ENCODE measurements at places on chromosomes 2 and 18. TPM values are rescaled to one million over a fixed set of nuclear protein-coding genes. Genes with fewer than 3 reads are reported as not detected.

The CPO gene
- total RNA-seq, result not detected

The OTOS gene
- total RNA-seq, result not detected

GRCh38 chr2:12603781-12604295 is 112.9 kb upstream of the TRIB2 start:
- DNase-seq, result peak; percentile 13

GRCh38 chr2:189411860-189412259 is 29.4 kb upstream of the WDR75 start:
- no peak for DNase-seq

DNA sequence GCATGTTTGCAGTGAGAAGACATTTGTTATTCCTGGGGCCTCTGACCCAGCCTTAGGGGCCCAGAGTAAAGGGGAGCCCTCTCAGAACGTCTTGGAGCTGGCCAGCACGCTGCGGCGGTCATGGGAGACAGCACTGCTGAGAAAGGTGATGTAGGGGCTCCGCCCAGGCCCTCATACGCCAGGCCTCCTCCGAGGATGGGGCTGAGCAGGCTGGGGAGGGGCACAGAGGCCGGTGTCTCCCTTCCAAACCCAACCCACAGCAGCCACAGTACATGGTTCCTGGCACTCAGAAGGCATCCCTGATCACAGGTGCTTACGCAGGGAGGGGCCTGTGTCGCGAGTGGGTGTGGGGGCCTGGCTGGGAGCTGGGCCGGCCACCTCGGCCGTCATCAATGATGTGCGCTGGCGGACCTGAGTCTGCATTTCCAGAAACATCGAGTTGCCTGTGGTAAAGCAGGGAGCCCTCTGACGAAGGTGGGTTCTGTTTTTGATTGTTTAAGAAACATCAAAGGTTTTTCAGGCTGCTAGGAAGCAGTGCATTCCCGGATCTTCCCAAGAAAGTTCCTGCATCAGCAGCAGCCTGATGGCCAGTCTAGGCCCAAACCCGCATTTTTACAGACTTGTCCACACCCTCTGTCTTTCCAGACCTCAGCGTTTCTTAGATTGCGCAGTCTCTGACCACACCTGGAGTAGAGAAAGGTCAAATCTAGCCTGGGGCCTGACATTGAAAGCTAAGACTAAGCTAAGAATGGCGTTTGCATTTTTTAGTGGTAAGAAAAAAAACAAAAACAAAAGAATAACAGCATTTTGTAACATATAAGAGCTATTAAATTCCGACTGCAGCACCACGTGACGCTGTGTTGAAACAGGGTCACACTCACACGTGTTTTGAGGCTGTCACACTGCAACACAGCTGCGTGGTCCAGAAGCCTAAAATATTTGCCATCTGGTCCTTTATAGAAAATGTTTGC is 51.2 kb upstream of the PXDN start:
- DNase-seq, result no peak

The VAMP8 gene
- total RNA-seq, result 13.7 TPM

- no peak for DNase-seq
Observed at GRCh38 chr2:181163139-181163538, 182.7 kb downstream of the UBE2E3 start.

- peak; percentile 87 for DNase-seq
Observed at GRCh38 chr2:218398437-218399390, 954 bp upstream of the CTDSP1 start.

GRCh38 chr2:45761635-45762034 is 110.2 kb downstream of the PRKCE start:
- no peak for DNase-seq

DNA sequence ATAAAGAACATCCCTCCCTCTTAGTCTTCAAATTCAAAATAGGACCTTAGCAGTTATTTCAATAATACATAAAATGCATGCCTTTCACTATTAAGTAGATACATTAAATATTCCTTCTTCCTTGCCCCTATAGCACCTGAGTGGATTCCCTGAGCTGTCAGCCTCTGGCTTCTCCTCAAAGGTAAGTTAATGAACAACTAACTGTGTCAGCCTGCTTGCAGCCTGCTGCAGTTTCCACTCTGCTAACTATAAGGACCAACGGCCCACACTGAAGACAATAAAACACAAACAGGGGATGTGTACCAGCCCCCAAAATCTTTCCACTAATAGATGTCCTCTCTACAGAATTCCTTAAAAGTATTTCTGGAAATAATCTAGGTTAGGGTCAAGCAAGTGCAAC is 5.0 kb downstream of the KCTD1 start:
- DNase-seq, result no peak

DNA sequence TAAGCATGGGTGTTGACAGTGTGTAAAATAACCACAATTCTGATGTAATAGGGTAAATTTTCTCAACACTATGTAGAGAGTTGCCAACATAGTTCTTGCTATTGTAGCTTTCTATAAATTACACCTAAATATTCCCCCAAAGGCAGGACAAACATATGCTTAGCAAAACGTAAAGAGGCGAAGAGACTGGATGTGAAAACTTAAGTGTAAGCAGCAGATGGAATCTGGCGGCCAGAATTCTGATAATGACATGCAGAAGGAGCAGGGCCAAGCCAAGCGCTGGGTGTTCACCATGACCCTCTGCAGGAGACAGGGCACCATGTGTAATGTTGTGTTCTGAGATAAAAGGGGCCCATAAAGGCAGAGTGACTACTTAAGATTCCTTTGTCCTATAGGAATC is 105.2 kb upstream of the ZNF521 start:
- no peak for DNase-seq

DNA sequence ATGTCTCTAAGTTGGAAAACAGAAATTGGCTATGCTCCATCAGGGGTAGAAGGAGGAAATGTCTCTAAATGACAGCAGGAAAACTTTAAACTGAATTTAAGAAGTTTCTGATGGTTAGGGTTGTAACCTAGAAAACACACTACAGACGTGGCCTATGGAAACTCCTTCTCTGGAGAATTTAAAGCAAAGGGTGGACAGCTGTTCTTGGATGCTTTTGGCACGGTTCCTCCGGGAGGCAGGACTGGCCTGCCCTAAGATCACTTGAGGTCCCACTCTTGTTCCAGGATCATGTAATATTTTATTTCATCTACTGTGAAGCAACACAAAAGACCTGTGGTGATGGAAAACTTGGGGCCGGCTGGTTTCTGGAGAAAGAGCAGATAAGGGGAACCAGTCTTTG is 77.0 kb downstream of the NRP2 start:
- no peak for DNase-seq

DNA sequence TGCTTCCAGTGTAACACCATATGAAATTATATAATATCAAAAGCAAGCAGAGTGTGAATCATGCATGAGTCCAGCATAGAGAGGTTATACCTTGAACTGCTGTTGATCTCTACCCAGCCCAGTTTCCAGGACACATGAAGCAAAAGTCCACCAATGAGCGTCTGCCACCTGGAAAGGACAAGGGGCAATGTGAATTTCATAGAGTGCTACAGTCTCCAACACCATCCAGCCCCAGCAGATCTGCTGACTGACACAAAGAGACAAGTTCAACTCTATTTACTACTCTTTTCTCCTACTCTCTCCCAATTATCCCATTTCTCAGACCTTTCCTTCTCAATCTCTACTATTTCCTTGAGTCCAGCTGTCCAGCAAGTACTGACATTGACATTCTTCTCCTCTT is 31.8 kb upstream of the RIOK3 start:
- DNase-seq, result no peak

GRCh38 chr2:238427435-238428162 is 872 bp downstream of the ASB1 start:
- DNase-seq, result no peak

The NPHP1 gene
- 1.5 TPM for total RNA-seq

DNA sequence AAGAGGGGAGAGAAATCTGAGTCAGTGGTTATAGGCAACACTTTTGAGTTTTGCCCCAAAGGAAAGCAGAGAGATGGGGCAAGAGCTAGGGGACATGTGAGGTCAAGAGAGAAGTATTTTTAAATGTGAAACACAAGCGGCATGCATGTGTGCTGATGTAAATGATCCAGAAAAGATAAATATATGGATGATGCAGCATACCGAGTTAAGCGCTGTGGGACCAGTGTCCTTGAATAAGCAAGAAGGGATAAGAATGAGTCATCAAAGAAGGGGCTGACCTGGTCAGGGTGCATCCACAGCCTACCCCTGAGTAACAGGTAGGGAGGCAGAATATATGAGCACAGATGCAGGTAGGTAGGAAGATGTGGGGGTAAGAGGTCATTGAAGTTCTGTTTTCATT is 180.9 kb downstream of the TRABD2A start:
- no peak for DNase-seq

The UPP2 gene
- not detected for total RNA-seq

GRCh38 chr2:44838116-44838790 is 103.2 kb upstream of the SIX3 start:
- no peak for DNase-seq

GRCh38 chr2:11835403-11835802 is 89.0 kb downstream of the LPIN1 start:
- no peak for DNase-seq

The RTN4 gene
- 84.5 TPM for total RNA-seq

The NRP2 gene
- total RNA-seq, result 137 TPM

GRCh38 chr2:186466743-186467142 is 19.3 kb upstream of the ZC3H15 start:
- no peak for DNase-seq

- no peak for DNase-seq
Observed at GRCh38 chr2:78890935-78891334, 134.6 kb upstream of the REG3G start.

The COL5A2 gene
- 36.5 TPM for total RNA-seq

GRCh38 chr2:202765436-202765835 is 106.1 kb downstream of the ICA1L start:
- no peak for DNase-seq

- no peak for DNase-seq
Observed at GRCh38 chr2:47264143-47264542, 109.0 kb upstream of the STPG4 start.

DNA sequence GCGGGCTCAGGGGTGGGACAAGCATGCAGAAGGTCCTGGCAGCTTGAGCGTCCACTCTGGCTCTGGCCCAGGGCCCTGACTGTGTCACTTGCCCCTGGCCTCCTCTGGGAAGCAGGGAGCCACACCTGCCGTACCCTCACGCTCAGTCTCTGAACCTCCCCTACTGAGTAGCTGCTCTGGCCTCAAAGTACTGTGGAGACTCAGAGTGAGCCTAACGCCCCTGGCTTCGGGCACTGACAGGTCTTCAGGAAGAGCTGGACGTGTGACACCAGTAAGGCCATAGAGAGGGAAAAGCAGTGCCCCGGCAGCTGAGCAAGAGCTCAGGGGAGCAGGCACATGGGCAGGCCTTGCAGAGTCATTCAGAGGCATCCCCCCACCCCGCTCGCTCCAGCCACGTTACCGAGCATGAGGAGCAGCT is 73.3 kb downstream of the SFXN5 start:
- DNase-seq, result no peak

The XIRP2 gene
- not detected for total RNA-seq

GRCh38 chr18:75531212-75531850 is 103.8 kb upstream of the SMIM21 start:
- no peak for DNase-seq

- DNase-seq, result no peak
Observed at GRCh38 chr2:235129850-235130249, 178.0 kb downstream of the SH3BP4 start.

DNA sequence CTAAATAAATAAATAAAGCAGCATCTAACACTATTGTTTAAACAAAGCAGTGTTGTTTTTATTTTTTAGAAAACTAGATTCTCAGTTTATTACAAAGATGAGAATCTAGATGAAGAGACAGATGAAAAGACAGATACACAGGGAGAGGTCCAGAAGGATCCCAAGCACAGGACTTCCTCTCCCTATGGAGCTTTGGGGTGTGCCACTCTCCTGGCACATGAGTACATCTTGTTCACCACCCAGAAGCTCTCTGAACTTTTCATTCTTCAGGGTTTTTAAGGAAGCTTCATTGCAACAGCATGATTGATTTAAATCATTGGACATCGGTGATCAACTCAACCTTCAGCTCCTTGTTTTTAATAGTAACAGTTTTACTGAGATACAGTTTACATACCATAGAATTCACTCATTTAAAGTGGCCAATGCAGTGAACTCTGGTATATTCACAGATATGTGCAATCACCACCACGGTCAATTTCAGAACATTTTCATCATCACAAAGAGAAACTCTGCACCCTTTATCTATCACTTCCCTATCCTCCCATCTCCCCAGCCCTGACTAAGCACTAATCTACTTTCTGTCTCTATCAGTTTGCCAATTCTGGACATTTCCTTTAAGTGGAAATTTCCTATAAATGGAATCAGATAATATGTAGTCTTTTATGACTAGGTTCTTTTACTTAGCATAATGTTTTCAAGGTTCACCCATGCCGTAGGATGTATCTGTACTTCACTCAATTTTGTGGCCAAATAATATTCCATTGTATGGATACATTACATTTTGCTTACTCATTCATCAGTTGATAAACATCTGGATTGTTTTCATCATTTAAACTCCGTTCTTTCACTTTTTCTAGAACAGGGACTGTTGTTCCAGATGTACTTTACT is 62.3 kb upstream of the ZFP36L2 start:
- no peak for DNase-seq

DNA sequence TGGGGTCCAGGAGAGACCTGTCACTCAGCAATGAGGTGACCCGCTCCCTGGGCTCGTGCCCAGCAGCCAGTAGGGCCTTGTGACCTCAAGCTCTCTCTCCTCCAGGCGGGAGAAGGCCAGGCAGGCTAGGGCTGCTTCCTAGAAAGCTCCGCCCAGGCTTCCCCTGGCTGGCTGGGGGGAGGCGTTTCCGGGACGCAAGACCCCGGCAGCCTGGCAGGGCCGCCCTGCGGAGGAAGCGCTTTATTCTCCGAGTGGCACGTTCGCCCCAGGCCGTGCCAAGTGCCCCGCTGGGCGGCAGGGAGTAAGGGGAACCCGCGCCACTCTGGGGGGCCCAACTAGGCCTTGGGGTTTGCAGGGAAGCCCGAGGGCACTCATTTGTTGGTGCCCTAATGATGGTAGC is 21.2 kb upstream of the EPAS1 start:
- peak; percentile 81 for DNase-seq

DNA sequence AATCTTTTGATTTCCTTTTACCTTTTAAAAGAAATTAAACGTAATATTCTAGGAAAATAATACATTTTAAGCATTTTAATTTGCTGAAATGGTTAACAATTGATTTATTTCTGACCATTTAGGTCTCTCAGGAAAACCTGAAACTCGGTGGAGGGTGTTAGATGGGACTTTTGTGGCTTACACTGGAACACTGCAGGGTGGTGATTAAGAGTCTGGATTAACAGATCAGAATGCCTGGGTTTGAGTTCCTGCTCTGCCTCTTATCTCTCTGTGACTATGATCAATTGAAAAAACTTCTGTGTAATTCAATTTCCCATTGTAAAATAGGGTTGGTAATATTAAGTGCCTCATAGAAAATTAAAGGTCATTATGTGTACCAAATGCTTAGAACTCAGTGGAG is 168.7 kb downstream of the UBE2E3 start:
- DNase-seq, result no peak

The KCNG3 gene
- total RNA-seq, result not detected
